ENCODE measurements at places on chromosomes 5 and 9.

GRCh38 chr9:69168709-69169217 is 5.3 kb upstream of the TJP2 start:
- DNase-seq = no peak

GRCh38 chr5:140429724-140430123 is 28.1 kb downstream of the ANKHD1 start:
- no peak for DNase-seq

DNA sequence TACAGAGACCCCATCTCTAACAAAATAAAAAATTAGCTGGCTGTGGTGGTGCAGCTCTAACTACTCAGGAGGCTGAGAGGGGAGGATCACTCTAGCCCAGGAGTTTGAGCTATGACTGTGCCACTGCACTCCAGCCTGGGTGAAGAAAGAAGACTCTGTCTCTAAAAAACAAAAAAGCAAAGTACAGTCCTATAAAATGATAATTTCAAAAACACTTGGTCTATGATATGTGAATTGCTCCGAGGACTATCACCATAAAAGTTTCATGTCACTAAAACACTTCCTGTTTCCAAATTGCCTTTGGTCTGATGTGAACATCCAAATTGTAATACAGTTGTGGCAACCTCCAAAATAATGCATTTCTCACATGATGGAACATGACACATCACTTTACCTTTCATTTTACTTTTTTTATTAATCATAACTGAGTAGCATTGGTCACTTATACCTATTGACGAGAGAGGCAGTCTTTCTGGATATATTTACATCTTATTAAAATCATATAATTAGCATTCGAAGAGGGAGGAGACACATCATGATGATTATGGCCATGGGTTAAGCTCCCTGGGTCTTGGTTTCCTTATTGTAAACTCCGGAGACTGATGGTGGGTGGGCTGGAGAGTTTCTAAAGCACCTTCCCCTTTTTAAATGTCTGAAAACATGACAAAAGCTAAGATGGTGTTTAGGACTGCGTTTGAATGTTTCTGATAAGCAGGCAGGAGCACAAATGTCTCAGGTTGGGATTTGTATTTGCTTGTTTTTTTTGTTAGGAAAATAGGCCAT is 25.8 kb upstream of the CD180 start:
- no peak for DNase-seq

DNA sequence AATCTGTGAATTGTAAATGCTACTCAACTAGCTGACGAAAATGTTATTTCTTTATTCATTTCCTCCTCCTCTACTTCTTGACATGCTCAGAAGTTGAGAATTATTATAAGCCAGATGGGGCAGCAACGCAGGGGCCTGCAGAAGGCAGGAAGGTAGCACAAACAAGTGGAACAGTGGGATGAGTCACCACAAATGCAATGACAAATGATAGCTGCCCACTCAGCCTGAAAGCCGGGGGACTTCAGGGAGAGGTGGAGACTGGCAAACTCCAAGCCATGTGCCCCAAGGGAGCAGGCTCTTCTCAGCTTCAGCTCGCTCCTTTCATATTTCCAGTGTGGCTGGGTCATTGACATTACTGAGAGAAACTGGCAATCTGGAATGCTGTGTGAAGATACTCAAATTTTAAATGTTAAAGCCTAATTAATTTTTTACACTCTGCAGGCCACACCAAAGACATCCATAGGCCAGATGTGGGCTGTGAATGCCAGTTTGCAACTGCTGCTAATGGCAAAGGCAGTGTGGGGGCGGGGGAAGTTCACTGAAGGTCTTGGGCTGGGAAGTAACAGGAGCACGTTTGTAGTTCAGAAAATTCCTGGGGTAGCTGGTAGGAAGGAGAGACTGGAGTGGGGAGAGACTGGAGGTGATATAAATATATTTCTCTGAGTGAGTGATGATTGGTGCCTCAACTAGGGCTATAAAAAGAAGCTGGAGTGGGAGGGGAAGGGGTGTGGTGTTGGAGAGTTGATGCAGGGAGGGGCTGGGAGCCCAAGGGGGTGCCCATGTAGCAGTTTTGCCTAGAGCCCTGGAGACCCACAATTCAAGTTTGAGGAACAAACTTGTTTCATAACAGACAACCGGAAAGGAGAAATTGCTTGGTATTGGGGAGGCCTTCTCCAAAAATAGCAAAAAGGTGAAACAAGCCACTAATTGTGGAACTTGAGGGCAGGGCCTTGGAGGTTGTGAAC is 20.8 kb upstream of the ADRB2 start:
- DNase-seq = peak; percentile 32

GRCh38 chr9:249025-249424 is 34.4 kb downstream of the DOCK8 start:
- no peak for DNase-seq

GRCh38 chr5:14532180-14532579 is 49.4 kb upstream of the OTULINL start:
- DNase-seq = no peak

DNA sequence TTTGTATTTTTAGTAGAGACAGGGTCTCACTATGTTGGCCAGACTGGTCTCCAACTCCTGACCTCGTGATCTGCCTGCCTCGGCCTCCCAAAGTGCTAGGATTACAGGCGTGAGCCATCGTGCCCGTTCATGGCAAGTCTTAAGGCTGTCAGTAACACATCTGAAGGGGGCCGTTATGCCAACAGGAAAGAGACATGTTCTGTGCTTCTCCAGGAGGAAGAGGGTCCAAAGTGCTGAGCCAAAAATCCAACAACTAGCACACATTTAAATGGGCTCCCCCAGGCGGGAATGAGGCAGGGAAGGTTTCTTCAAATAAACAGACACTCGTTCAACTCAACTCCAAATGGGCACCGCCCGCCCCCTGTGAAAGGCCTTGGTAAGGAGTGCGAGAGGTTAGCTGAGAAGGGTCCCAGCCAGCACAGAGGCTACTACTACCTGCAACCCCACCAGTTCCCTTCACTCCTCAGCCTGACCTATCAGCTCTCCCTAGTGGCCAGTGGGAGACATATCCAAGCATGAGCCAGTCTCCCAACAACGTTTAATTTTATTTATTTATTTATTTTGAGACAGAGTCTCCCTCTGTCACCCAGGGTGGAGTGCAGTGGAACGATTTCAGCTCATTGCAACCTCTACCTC is 84.1 kb upstream of the DMRT1 start:
- DNase-seq = no peak

GRCh38 chr5:136840601-136841000 is 475.3 kb upstream of the TRPC7 start:
- DNase-seq = no peak

GRCh38 chr9:123073441-123073840 is 40.0 kb downstream of the GPR21 start:
- DNase-seq = no peak

DNA sequence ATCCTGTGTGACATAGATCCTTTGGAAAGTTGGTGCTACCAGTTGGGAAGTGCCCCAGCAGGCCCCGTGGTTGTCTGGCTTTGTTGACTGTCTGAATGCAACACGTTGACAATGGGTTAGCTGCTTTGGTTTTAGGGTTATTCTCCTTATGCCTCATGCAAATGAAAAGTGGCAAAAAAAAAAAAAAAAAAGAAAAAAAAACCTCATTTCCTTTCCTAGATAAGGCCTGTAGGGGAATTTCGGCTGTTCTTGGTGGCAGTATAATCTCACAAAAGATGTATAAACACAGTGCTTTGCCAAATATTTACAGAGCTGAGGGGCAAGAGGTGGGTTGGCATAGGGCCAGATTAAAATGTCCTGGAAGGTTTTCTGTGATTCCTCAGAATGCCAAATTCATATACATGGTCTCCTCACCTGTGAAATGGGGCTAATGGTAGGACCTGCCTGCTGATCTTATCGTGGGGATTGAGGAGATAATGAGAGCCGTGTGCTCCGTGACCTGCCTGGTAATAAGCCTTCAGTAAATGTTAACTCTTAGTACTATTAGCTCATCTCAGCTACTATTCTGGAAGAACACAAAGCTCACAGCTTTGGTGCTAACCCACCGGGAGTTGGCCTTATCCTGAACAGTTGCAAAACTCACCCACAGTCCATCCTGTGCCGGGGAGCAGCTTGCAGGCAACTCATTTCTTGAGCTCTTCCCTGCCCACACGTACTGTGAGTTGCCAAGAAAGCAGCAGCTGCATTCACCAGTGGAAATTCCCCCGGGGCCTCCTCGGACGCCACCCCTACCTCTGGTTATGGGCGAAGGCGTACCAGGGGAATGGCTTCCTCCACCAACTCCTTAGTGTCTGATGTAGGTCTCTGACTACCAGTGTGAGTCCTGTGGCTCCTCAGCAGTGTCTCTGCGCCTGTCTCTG is 220.3 kb downstream of the NR3C1 start:
- DNase-seq = no peak

DNA sequence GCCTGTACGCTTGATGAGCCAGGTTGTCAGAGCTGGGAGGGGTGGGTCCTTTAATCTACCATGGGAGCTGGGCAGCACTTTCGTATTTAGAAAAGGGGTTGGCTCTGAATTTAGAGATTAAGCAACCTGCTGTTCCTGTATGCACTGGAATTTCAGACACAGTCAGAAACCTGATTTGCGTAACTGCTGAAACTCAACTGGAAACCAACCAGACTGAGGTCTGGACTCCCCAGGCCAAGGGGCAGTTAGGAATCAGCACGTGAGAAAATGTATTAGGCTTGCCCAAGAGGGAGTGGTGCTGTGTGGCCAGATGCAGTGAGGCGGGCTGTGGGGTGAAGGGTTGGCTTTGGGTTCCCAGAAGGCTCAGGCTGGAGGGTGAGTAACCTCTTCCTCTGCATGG is 235.0 kb downstream of the GOLPH3 start:
- no peak for DNase-seq

All from left hindlimb (tissue), 1 donor.